Foreskin keratinocyte (primary cell): ENCODE measurements at places on chromosomes 12 and 14. TPM values are rescaled to one million over a fixed set of nuclear protein-coding genes. Genes with fewer than 3 reads are reported as not detected.

KCNH3 gene
- 0.20 and 0.25 TPM in 2 replicates for total RNA-seq

SSPN gene
- 0.49 and 0.51 TPM in 2 replicates for total RNA-seq

GNB3 gene
- total RNA-seq = 2.1 and 2.9 TPM in 2 replicates

KRT78 gene
- 0.32 and 0.58 TPM in 2 replicates for total RNA-seq

SYT1 gene
- 0.74 and 1.7 TPM in 2 replicates for total RNA-seq

CCDC198 gene
- total RNA-seq = not detected in 2 replicates

RNFT2 gene
- 1.3 and 2.6 TPM in 2 replicates for total RNA-seq

TAS2R50 gene
- 0.11 and 0.31 TPM in 2 replicates for total RNA-seq

TMEM63C gene
- 0.49 and 0.65 TPM in 2 replicates for total RNA-seq

MORN3 gene
- total RNA-seq = 0.37 and 0.39 TPM in 2 replicates

DTX1 gene
- total RNA-seq = not detected in 2 replicates

KIF5A gene
- total RNA-seq = 0.10 and 0.11 TPM in 2 replicates

SPTB gene
- total RNA-seq = 0.28 and 0.58 TPM in 2 replicates

OVCH1 gene
- not detected in 2 replicates for total RNA-seq

GUCY2C gene
- total RNA-seq = not detected in 2 replicates

ETFBKMT gene
- 1.4 and 1.6 TPM in 2 replicates for total RNA-seq

DAO gene
- total RNA-seq = not detected in 2 replicates

METTL25 gene
- 3.5 and 4.1 TPM in 2 replicates for total RNA-seq

PPM1H gene
- total RNA-seq = not detected in 2 replicates

GPRC5D gene
- total RNA-seq = not detected in 2 replicates

ENO2 gene
- total RNA-seq = 1.5 and 2.0 TPM in 2 replicates

OR10G2 gene
- total RNA-seq = not detected in 2 replicates

ADAM21 gene
- total RNA-seq = 0.28 and 0.44 TPM in 2 replicates

FOXN4 gene
- total RNA-seq = not detected in 2 replicates

CLEC1B gene
- not detected in 2 replicates for total RNA-seq

AICDA gene
- not detected in 2 replicates for total RNA-seq

ENDOU gene
- 0.28 and 0.34 TPM in 2 replicates for total RNA-seq

TDRD9 gene
- total RNA-seq = 0.35 and 1.6 TPM in 2 replicates

ANO4 gene
- 16.6 and 48.9 TPM in 2 replicates for total RNA-seq

FAM181A gene
- not detected in 2 replicates for total RNA-seq

PLBD1 gene
- total RNA-seq = 2.0 and 3.6 TPM in 2 replicates

AMDHD1 gene
- 0.14 and 0.37 TPM in 2 replicates for total RNA-seq

SOX5 gene
- 0.42 and 0.65 TPM in 2 replicates for total RNA-seq

DLK1 gene
- not detected in 2 replicates for total RNA-seq

NXPH4 gene
- 1.2 and 1.3 TPM in 2 replicates for total RNA-seq

C12orf54 gene
- total RNA-seq = 4.3 and 5.7 TPM in 2 replicates

BHLHE41 gene
- total RNA-seq = 0.03 and 0.14 TPM in 2 replicates

CLEC4E gene
- not detected in 2 replicates for total RNA-seq

CLEC2A gene
- not detected in 2 replicates for total RNA-seq

TPPP2 gene
- total RNA-seq = not detected in 2 replicates

ANKRD52 gene
- total RNA-seq = 24.5 and 30.7 TPM in 2 replicates

GPR162 gene
- total RNA-seq = 0.14 and 0.21 TPM in 2 replicates

IRF2BPL gene
- total RNA-seq = 20.2 and 20.7 TPM in 2 replicates

ASCL1 gene
- total RNA-seq = not detected in 2 replicates

RPL10L gene
- not detected in 2 replicates for total RNA-seq

PXMP2 gene
- total RNA-seq = 25.4 and 31.5 TPM in 2 replicates

TMEM263 gene
- 38.5 and 50.9 TPM in 2 replicates for total RNA-seq

SLC25A47 gene
- not detected in 2 replicates for total RNA-seq

SLC22A17 gene
- total RNA-seq = 5.0 and 8.0 TPM in 2 replicates

RTN1 gene
- not detected in 2 replicates for total RNA-seq

RNF212B gene
- not detected in 2 replicates for total RNA-seq

SSTR1 gene
- not detected in 2 replicates for total RNA-seq
